T-helper 17 cell (primary cell): ENCODE measurements at places on chromosomes 2 and 18. TPM values are rescaled to one million over a fixed set of nuclear protein-coding genes. Genes with fewer than 3 reads are reported as not detected.

ENOSF1 gene
- total RNA-seq, result 69.3 TPM

DNA sequence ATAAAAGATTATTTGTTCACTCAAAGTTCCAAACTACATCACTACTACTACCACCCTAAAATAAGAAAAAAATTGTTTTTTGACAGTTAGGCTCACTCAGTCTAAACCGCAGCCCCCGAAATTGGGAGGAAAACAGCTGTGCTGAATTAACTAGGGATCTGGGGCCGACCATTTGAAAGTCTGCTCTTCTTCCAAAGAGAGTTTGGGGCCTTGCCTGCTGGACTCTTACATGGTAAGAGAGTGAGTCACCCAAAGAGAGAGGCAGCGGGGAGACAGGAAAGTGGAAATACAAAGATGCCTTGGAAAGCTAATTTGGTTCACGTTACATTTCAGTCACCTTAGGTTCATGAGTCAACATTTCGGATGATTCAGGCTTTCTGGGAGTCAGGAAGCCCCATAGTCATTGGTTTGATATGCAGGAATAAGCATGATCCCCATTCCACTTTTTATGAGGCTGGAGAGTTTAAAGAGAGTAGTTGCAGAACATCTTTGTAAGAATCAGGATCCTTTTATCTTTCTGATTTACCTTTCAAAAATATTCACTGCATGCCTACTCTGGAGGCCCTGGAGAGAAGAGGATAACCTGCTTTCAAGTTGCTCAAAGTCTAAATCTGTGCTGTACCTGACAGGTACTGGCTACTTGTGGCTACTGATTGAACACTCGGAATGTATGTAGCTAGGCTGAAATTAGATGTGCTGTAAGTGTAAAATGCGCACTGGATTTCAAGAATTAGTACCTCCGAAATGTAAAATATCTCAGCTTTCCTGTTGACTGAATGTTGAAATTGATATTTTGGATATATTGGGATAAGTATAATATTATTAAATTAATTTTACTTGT, 995 bp upstream of the RTN4 start:
- H3K4me1 ChIP-seq, result peaks cover 47% of the 10 kb centered on the region
- H3K4me3 ChIP-seq, result peak overlapping the region; percentile 100

GRCh38 chr18:51135364-51135763, 62.1 kb downstream of the MEX3C start:
- H3K4me3 ChIP-seq, result no peak overlapping the region
- no peaks in the 10 kb centered on the region for H3K27me3 ChIP-seq
- no peak for DNase-seq
- H3K36me3 ChIP-seq, result no peaks in the 10 kb centered on the region
- no peaks in the 10 kb centered on the region for H3K4me1 ChIP-seq

HRH4 gene
- total RNA-seq, result 8.5 TPM

- H3K4me1 ChIP-seq, result peaks cover 2% of the 10 kb centered on the region
- H3K27ac ChIP-seq, result no peak overlapping the region
- peaks cover 32% of the 10 kb centered on the region for H3K27me3 ChIP-seq
- H3K4me3 ChIP-seq, result no peak overlapping the region
Observed at GRCh38 chr2:128535953-128536352, 217.3 kb upstream of the HS6ST1 start.

DNA sequence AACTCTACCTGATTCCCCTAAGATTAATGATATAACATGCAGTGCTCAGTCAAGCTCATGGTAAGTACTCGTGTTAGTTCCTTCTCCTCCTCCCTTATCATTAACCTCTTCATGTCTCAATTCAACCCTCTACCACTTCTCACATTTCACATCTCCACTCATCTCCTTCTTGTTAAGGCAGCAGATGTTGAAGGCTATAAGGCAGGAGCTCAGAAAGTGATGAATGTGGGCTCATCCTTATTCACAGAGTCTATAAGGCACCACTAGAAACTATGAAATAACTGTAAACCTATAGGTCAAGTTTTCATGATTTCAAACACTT, 56.0 kb downstream of the CLHC1 start:
- peaks cover 6% of the 10 kb centered on the region for H3K4me1 ChIP-seq

DNA sequence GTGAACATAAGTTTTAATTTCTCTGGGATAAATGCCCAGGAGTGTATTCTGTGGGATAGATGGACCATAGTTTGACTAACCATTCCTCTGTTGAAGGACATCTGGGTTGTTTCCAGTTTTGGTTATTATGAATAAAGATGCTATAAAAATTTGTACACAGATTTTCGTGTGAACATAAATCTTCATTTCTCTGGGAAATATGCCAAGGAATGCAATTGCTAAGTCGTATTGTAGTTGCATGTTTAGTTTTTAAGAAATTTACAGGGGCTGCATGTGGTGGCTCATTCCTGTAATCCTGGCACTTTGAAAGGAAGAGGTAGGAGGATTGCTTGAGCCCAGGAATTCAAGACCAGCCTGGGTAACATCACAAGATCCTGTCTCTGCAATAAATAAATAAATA, 6.9 kb upstream of the SLC11A1 start:
- H3K27ac ChIP-seq, result no peak overlapping the region
- DNase-seq, result no peak

DNA sequence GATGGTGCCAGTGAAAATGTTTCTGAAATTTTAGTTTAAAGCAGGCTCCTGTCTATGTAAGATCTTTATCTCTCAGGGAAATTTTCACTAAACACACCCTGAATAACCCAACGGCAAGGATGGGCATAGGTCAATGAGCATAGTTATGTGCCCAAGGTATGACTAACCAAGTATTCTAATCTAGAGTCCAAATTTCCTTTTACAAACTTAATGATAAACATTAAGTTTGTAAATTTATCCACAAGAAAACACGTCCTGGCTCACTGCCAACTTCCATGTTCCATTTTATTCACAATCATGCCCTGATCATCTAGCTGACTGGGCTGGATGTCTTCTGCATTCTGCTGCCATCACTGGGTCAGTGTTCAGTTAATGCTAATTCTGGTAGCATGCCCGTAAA, 151.2 kb downstream of the SRBD1 start:
- H3K4me3 ChIP-seq, result no peak overlapping the region
- H3K36me3 ChIP-seq, result peaks cover 5% of the 10 kb centered on the region
- DNase-seq, result no peak
- H3K27me3 ChIP-seq, result no peaks in the 10 kb centered on the region

GRCh38 chr2:219477815-219478214, 20.9 kb upstream of the GMPPA start:
- H3K27ac ChIP-seq, result no peak overlapping the region
- H3K4me1 ChIP-seq, result peaks cover 5% of the 10 kb centered on the region
- H3K36me3 ChIP-seq, result no peaks in the 10 kb centered on the region
- no peak for DNase-seq
- H3K4me3 ChIP-seq, result no peak overlapping the region

DNA sequence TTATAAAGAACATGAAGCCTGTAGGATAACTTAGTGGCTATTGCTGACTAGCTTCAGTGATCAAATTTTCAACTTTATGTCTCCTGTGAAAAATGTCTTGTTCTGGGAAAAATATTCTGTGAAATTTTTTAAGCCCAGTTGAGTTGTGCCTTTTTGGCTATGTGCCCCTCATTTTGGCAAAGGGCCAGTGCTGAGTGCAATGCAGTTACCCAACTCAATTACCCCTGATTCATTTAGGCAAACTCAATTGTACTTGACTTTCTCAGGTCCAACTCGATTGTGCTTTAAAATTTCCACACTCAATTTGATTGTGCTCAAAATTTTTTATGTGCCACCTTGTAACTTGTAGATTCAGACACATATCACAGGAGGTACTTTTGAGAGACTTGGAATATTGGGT, 548.8 kb upstream of the NRP2 start:
- no peak overlapping the region for H3K27ac ChIP-seq
- peaks cover 15% of the 10 kb centered on the region for H3K4me1 ChIP-seq
- no peak for DNase-seq
- H3K36me3 ChIP-seq, result peaks cover 2% of the 10 kb centered on the region

GRCh38 chr18:44819944-44820510, 139.3 kb downstream of the SETBP1 start:
- DNase-seq, result no peak
- H3K4me3 ChIP-seq, result no peak overlapping the region
- H3K4me1 ChIP-seq, result no peaks in the 10 kb centered on the region
- no peak overlapping the region for H3K27ac ChIP-seq
- H3K36me3 ChIP-seq, result no peaks in the 10 kb centered on the region

- DNase-seq, result no peak
- H3K36me3 ChIP-seq, result no peaks in the 10 kb centered on the region
- H3K4me1 ChIP-seq, result peaks cover 6% of the 10 kb centered on the region
- no peak overlapping the region for H3K27ac ChIP-seq
- no peak overlapping the region for H3K4me3 ChIP-seq
- peaks cover 24% of the 10 kb centered on the region for H3K27me3 ChIP-seq
Observed at GRCh38 chr18:48345596-48345995, 63.6 kb downstream of the ZBTB7C start.

- no peak for DNase-seq
- no peak overlapping the region for H3K27ac ChIP-seq
- H3K4me3 ChIP-seq, result peak overlapping the region; percentile 64
- peaks cover 62% of the 10 kb centered on the region for H3K4me1 ChIP-seq
- no peaks in the 10 kb centered on the region for H3K36me3 ChIP-seq
Observed at GRCh38 chr2:230666446-230666845, 46.2 kb upstream of the CAB39 start.

DNA sequence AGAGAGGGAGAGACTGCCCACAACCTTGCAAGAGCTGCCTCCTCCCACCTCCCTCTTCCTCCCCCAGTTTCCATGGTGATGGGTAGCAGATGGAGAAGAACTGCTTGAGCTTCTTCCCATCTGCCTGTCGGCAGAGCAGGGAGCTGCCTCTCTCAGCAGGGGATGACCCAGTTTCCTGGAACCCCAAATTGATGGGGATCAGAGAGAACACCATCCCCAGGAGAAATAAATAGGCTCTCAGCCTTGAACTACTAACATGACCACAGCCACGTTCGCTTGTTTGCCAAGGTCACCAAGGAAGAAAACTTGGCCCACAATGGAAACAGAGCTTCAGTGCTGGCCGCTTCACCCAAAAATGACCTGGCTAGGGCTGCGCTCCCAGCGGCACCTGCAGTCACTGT, 82.2 kb downstream of the ADD2 start:
- no peak overlapping the region for H3K4me3 ChIP-seq
- H3K36me3 ChIP-seq, result no peaks in the 10 kb centered on the region
- no peak for DNase-seq

NBAS gene
- total RNA-seq, result 29.3 TPM

DNA sequence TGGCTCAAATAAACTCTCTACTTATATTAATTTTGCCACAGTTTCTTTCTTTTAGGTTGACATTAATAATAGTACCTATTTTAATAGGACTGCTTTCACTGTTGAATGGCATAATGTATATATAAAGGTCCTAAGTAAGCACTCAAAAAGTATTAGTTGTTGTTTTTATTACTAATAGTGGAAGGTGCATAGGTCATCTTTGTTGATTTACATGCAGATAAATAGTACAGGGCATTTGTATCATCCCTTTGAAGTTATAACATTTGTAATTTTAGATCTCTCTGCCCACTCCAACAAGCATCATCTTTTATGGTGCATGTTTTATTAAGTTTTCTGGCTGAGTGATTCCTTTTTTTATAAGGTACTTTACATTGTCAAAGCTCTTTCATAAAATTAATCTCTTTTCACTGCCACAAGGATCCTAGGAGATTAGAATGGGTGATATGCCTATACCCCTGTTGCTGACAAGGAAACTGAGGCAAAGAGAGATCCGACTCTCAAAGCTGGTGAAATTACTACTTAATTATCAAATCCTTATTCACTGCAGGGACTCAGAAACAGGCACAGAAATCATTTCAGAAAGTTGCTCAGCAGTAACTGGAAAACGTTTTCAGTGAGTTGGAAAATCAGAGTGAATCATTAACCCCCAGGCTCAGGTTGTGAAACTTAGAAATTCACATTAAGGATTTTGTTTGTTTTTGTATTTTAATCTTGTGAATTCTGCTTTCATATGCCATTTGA, 299.6 kb downstream of the AGPS start:
- peaks cover 2% of the 10 kb centered on the region for H3K4me1 ChIP-seq
- DNase-seq, result no peak
- H3K36me3 ChIP-seq, result no peaks in the 10 kb centered on the region
- H3K27me3 ChIP-seq, result peaks cover 32% of the 10 kb centered on the region

SP9 gene
- not detected for total RNA-seq

DNA sequence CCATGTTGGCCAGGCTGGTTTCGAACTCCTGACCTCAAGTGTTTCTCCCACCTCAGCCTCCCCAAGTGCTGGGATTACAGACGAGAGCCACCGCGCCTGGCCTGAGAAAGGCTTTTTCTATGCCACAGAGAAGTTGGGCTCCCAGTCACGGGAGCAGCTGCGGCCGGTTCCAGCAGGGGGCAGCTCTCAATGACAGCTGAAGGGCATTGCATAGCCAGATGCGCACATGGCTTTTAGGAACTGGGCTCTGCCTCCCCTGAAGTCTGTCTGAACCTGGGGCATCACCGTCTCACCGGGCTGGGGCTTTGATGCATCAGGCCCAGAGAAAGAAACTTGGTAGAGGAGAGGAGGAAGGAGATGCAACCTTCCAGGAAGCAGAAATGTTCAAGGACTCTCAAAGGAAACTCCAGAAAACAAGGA, 84.2 kb upstream of the LAPTM4A start:
- H3K36me3 ChIP-seq, result no peaks in the 10 kb centered on the region
- H3K27me3 ChIP-seq, result peaks cover 40% of the 10 kb centered on the region
- no peak overlapping the region for H3K27ac ChIP-seq
- H3K4me1 ChIP-seq, result peaks cover 5% of the 10 kb centered on the region
- DNase-seq, result no peak

ANKRD53 gene
- 0.34 TPM for total RNA-seq

GRCh38 chr2:160298960-160299359, 98.9 kb upstream of the ITGB6 start:
- DNase-seq, result no peak
- H3K4me1 ChIP-seq, result peaks cover 58% of the 10 kb centered on the region
- no peaks in the 10 kb centered on the region for H3K27me3 ChIP-seq
- peaks cover 23% of the 10 kb centered on the region for H3K36me3 ChIP-seq
- H3K4me3 ChIP-seq, result no peak overlapping the region

DNA sequence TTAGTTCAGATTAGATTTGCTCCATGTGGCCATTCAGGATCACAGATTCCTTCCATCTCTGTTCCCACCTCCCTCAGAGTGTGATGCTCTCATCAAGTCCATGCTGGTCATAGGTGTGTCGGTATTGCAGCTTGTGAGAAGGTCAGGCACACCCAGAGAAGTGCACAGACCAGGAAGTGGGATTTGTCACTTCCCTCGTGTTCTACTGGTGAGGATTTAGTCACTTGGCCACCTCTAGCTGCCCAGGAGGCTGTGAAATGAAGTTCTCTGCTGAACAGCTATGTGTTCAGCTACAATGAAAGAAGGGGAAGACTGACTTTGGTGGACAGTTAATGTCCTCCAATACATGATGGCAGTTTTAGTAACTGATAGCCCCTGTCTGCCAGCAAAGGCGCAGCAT, 3.5 kb upstream of the LANCL1 start:
- DNase-seq, result no peak
- H3K27ac ChIP-seq, result no peak overlapping the region
- peak overlapping the region; percentile 52 for H3K4me3 ChIP-seq
- no peaks in the 10 kb centered on the region for H3K27me3 ChIP-seq
- peaks cover 25% of the 10 kb centered on the region for H3K4me1 ChIP-seq
- H3K36me3 ChIP-seq, result peaks cover 2% of the 10 kb centered on the region

GPBAR1 gene
- total RNA-seq, result 2.7 TPM

GRCh38 chr2:777546-777945, 100.3 kb upstream of the TMEM18 start:
- H3K4me1 ChIP-seq, result no peaks in the 10 kb centered on the region
- H3K27me3 ChIP-seq, result peaks cover 9% of the 10 kb centered on the region
- DNase-seq, result no peak
- H3K27ac ChIP-seq, result no peak overlapping the region
- H3K36me3 ChIP-seq, result no peaks in the 10 kb centered on the region

GRCh38 chr2:42835577-42836371, 43.4 kb upstream of the HAAO start:
- no peaks in the 10 kb centered on the region for H3K36me3 ChIP-seq
- peaks cover 2% of the 10 kb centered on the region for H3K4me1 ChIP-seq
- DNase-seq, result no peak
- no peak overlapping the region for H3K27ac ChIP-seq
- H3K4me3 ChIP-seq, result no peak overlapping the region
- no peaks in the 10 kb centered on the region for H3K27me3 ChIP-seq

ATP8B1 gene
- not detected for total RNA-seq
